Left hindlimb (tissue), 1 donor: ENCODE measurements at places on chromosomes 12 and 14.
A peak's percentile ranks its signal among the peaks of the same experiment; 100 is the strongest.

DNA sequence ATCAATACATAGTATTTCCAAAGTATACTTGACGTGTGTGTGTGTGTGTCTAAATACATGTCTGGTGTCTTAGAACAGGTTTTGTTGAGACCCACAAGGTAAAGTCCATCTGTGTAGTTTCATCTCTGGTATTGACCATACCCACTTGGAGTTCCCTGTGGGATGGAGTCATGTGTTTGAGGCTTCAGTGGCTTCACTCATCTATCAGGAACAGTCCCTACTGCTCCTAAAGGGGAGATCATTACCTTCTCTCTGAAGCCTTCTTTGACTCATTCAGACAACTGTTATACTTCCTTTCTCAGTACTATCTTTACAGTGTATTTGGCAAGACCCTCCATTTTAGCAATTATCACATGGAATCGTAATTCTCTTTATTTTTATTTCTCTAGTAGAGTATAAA, 14.2 kb downstream of the RAB21 start:
- no peak for DNase-seq

DNA sequence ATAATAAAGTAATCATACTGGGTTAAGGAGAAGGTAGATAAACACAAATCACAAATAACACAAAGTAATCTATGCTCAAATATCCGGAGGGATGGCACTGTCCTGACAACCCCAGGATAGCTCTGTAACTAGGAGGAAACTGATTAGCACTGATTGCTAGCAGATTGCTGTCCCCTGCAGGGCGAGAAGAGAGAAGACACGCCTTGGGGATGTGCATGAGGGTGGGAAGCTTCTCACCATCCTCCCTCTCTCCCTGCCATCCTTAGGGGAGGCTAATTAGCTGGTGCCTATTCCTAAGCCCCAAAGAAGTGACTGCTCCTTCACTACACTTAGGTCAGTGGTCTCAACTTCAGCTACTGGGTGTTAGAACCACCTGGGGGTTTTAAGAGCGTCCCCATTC, 27.0 kb upstream of the TMEM260 start:
- no peak for DNase-seq

GRCh38 chr12:132665794-132666193, 21.3 kb downstream of the POLE start:
- DNase-seq, result no peak

GRCh38 chr12:132329036-132329719, at the start of gene GALNT9:
Gene GALNT9, minus strand, starts transcription at chr12:132329589. Its CDS starts 386 bp downstream, at chr12:132329203.
- DNase-seq, result peak; percentile 51

GRCh38 chr12:3222979-3223378, 145.8 kb downstream of the TSPAN9 start:
- no peak for DNase-seq

- DNase-seq, result no peak
Observed at GRCh38 chr14:103178521-103178920, 55.3 kb downstream of the TNFAIP2 start.

GRCh38 chr12:104459368-104459909, 2.7 kb downstream of the CHST11 start:
- no peak for DNase-seq

DNA sequence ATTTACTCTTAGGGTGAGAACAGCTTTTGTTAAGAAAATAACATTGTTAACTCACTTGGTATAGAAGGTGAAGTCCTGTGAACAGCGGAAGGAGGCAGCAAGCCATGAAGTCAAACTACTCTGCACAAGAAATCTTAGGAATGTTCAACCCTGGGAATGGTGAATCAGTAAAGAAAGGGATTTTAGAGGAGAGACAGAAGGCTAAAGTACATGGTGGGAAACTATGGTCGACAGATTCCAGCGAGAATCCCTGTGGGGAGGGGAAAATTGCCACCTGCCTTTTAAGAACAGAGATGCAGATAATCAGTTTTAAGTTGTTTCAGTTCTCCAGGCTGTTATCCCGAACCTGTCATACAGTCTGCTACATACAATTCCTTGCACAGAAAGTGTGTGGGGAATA, 63.2 kb upstream of the PTPRR start:
- DNase-seq, result no peak

GRCh38 chr12:7197841-7198240, 8.4 kb downstream of the PEX5 start:
- DNase-seq, result no peak

DNA sequence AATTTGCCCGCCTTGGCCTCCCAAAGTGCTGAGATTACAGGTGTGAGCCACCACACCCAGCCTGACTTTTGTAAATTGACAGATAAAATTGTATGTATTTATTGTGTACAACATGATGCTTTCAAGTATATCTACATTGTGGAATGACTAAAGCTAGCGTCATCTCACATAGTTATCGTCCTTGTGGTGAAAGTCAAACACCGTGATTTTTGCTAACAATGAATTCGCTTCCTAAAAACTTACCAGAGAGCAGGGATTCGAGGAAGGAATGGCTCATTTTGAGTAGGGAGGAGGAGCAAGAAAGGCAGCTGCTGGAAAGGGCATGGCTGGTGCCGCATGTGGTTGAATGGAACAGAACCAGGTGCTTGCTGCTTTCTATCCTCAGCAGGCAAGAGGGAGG, 85.4 kb downstream of the LGMN start:
- DNase-seq, result no peak

GRCh38 chr12:54368709-54369596, 4.7 kb upstream of the GPR84 start:
- DNase-seq, result peak; percentile 95

DNA sequence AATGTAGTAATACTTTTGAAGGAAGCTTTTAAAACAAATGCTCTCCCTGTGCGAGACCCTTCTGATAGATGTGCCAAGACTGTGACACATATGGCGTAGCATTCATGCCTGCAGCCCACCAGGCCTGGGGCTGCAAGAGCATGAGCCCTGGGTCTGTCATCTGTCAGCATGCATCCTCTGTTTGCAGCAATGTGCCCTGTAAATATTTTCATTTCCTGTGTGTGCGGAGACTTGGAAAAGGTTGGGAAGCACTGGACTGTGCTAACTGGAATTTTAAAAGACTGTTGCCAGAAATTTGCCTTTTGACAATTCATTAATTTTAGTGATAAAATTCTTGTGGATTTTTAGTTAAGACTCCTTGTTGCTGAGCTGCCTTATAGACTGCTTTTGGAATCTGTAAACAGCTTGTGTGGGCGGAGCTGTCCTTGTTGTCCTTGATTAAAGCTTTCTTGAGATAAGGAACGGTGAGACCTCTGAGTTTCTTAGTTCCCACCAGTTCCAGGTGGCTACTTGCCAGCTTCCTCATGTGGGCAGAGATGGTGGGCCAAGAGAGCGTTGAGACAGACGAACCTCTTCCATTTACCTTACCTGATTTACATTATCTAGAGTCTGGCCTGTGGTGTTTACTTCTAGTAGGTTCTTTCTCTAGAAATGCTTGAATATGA, 23.4 kb downstream of the MARK3 start:
- no peak for DNase-seq

GRCh38 chr14:86442135-86442534, 912.2 kb downstream of the FLRT2 start:
- no peak for DNase-seq

- no peak for DNase-seq
Observed at GRCh38 chr12:12365446-12365802, 8.5 kb downstream of the BORCS5 start.

- DNase-seq, result no peak
Observed at GRCh38 chr12:98208816-98209215, 306.6 kb upstream of the TMPO start.

DNA sequence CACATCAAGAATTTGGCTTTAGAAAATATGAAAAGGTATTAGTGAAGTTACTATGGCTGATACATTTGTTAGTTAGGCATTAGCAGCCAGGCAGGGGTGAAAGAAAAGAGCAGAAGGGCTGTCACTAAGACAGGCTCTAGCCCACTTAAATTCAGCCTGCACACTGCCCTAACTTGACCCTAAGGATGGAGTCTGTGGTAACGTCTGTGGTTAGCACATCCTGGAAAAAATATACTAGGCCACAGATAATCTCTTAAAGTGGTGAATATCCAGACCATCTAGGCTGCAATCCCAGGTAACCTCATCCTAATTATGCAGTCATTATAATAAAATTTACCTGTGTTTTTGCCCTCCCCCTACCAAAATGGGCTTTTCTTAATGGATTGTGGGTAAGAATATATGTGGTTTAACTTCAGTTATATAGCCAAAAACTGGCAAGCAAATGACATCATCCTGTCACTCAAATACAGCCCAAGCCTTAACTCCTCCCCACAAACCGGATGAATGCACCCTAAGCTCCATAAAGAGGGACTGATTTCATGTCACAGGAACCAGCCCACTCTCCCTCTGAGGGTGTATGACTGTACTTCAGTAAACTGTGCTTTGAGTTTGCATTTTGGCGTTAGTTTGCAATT, 440.9 kb downstream of the LRFN5 start:
- DNase-seq, result no peak

DNA sequence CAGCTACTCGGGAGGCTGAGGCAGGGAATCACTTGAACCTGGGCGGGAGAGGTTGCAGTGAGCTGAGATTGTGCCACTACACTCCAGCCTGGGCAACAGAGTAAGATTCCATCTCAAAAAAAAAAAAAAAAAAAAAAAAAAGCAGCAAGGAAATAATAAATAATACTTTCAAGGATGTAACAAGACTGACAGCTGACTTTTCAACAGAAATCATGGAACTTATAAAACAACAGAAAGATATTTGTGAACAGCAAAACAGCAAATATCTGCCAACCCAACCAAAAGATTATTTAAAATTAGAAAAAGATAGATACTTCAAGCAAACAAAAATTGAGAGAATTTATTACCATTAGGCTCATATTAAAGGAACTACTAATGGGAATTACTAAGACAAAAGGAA, 115.1 kb downstream of the TSHR start:
- DNase-seq, result no peak

- peak; percentile 57 for DNase-seq
Observed at GRCh38 chr12:119594772-119595445, 1.3 kb downstream of the TMEM233 start.

GRCh38 chr12:51836041-51836826, 12.3 kb downstream of the FIGNL2 start:
- no peak for DNase-seq

DNA sequence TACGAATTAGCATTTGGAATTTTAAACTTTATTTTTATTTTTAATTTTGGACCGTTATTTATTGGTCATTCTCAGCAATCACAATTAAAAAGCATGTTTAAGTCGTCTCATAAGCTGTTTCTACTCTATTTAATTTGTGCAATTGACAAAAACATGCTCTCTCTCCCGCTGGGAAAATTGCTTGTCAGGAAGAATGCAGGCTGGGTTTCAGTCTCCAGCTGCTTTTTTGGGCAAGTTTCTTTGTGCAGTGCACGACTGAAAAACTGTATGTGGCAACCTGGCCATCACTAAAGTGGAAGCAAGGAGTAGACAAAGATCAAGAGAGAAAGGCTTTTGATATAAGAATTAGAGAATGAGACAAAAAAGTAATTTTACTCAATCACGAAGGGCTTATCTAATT, 941.5 kb upstream of the MDGA2 start:
- DNase-seq, result no peak

DNA sequence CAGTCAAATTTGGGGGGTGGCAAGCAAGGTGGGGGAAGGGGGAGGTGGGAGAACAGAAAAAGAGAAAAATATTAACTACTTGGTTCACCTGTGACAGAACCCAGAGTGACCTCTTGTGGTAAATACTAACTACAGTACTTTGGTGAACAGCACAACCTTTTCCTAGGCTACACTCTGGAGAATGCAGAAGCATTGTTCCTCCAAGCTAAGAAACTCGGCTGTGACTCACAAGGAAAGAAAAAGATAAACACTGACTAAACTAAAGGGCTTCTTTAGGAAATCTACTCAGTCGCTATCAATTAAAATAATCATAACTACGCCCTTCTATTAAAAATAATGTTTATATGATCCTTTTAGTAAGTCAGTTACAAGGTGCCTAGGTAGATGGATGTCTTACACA, 5.4 kb downstream of the KCNH5 start:
- DNase-seq, result no peak

DNA sequence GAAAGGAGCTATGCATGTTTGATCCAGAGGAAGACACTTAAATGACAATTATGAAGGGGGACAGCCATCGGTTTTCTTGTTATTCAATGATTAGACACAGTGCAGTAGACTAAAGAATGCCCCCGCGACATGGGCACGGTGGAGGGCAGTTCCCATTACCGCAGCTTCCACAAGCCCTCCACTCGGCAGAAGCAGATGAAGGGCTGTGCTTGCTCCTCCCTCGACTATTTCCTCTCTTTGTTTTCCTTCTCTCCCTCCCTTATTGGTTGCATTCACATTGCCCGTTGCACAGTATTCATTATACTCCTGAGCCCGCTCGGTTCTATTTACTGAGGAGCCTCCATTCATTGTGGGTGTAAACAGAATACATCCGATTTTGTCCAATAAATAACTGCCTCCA, 138.8 kb upstream of the RASSF8 start:
- DNase-seq, result no peak

- DNase-seq, result no peak
Observed at GRCh38 chr14:53840444-53840843, 116.2 kb downstream of the BMP4 start.

DNA sequence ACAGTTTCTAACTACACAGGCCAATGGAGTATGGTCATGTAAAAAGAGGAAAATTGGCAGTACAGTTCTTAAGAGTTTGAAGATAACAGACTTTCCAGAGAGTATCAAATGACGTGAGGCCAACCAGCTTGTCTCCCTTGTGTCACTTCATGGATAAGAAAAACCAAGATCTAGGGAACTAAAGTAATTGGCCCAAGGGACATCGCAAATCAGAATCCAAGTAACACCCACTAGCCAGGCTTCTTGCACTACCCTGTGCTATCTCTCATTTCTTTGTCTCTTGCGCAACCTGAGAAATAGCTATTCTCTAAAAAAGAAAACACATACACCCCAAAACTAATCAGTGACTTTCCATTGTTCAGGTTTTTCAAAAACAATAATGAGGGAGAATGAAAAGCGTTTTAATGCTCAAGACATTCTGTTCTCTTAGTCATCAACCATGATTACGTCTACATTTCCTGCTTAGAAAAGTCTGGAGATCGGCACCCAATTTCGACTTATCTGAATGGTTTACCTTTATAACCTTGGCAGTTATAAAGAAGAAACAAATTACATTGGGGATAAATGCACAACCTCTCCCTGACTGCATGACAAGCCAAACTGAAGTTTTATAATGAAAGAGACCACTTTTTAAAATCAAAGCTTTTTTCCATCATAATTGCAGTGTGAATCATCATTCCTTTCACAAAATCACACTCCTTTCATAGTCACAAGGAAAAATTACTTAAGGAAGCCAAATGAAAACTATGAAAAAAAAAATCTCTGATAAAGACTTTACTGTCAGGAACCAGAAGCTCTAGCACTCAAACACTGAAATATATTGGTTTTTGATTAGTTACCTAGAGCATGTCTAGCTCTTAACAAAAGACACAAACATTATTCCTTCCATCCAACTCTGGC, 42.1 kb downstream of the TMTC1 start:
- DNase-seq, result no peak
